ENCODE measurements at places on chromosomes 6 and 20. TPM values are rescaled to one million over a fixed set of nuclear protein-coding genes. Genes with fewer than 3 reads are reported as not detected.

Gene MPC1
- total RNA-seq, result 33.5 TPM

Gene TMEM239
- total RNA-seq, result under 0.01 TPM

Gene EIF6
- 73.0 TPM for total RNA-seq

Gene SLC4A11
- 1.2 TPM for total RNA-seq

Gene SMOC2
- total RNA-seq, result 164 TPM
